ENCODE measurements at places on chromosomes 5 and 9.
A peak's percentile ranks its signal among the peaks of the same experiment; 100 is the strongest.

DNA sequence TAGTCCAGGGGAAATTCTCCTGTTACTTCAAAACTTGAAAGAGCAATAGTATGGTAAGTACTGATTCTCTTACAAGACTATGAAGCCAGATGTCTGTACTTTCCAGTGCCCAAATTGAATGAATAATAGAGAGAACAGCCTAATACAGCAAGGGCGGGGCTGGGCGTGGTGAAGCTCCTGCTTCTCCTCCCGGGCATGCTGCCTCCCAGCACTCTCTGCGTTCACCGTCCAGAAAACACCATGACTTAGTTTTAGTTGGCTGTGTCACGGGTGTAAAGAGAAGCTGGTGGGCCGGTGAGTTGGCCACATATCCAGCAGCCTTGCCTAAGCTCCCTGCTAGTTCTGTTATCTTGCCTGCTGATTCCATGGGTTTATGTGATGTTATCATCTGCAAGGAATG, 40.7 kb upstream of the ADAMTS2 start:
- DNase-seq: peak; percentile 24

DNA sequence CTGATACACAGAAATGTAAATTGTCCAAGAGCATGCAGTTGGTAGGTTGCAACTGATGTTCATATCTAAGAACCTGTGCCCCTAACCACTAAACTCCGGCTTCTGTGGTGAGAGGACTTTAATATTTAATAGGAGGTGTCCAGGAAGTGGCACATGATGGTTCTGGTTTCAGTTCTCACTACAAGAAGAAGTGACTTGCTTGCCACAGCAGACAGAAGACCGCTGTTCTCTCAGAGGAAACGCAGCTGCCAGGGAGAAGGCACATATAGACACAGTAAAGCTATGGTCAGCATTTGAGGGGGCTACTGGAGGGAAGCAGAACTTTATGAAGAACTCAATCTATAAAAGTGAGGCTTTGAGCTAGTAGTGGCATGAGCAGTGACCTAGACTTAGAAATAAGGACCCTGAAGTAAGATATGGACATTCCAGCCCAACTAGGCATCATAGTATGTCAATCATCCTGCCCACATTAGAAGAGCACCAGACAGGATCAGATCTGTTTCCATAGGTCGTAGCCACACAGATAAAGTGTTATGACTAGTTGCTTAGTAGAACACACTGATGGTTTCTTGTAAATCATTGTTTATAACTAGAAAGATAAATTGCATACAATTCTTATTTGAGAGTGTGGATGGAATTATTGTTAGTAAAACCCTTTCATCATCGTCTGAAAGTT, 36.4 kb upstream of the DAB2 start:
- no peak for DNase-seq

DNA sequence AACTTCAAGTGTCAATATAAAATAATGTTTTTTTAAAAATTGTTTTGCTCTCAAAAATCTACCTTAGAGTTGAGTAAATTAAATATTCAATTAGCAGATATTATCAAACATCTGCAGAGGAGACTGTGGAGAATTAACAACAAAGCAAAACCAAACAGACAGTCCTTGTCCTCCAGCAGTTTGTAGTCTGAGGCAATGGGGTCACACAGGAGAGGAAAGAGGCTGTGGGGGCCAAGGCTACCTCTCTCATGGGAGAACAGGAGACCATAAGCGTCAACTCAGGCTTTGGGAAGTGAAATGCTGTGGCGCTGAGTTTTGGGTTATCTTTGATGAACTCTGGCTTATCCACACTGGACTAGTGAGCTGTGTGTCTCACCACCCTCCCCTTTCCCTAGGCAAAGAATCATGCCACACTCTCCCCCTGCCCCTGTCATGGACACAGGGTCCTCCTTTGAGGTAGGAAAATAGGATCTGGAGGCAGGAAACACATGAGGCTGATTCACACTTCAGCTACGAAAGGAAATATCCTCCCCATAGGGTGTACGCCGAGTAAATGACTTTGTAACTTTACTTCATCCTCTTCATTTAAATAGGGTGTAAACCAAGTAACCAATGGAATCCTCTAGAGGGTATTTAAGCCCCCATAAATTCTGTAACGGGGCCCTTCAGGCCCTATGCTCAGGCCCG, 152.7 kb downstream of the FSTL4 start:
- DNase-seq: no peak

- no peak for DNase-seq
These were observed 119.5 kb downstream of the BAAT start for GRCh38 chr9:101265261-101265660.

- no peak for DNase-seq
These were observed 11.6 kb downstream of the SKIC3 start for GRCh38 chr5:95543017-95543705.

DNA sequence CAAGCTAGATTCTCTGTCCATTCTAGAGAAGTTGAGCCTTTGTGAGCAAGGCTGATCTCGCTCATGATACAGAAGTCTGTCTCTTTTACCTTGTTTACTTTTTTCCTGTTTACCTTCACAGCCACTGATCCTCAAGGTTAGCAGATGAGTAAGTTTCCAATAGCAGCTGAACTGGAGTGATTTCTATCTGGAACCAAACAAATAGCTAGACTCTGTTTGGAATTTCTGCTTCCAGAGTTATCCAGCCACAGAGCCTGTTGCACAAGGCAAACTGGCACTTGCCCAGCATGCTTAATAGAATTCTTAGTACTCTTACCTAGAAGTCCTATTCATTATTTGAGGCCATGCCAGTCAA, 12.8 kb upstream of the PANK3 start:
- peak; percentile 14 for DNase-seq

- peak; percentile 61 for DNase-seq
These were observed 388 bp downstream of the ANKS6 start for GRCh38 chr9:98795970-98796363.

DNA sequence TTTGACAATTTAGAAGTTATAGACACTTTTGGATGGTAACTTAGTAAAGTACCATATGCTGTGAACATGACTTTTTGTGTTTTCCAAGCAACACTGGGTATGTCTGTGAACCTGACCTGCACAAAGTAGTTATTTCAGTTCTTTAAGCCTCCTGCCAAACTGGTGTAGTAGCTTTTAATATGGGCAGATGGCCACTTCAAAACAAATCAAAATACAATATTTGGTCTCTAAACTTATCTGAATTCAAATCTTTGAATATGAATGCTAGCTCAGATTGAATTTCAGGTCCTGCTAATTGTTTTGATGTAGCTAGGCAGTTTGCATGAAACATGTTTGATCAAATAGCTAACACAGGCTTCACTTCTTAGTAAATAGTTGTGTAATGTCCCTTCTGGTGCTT, 1176.7 kb upstream of the CDH9 start:
- no peak for DNase-seq

DNA sequence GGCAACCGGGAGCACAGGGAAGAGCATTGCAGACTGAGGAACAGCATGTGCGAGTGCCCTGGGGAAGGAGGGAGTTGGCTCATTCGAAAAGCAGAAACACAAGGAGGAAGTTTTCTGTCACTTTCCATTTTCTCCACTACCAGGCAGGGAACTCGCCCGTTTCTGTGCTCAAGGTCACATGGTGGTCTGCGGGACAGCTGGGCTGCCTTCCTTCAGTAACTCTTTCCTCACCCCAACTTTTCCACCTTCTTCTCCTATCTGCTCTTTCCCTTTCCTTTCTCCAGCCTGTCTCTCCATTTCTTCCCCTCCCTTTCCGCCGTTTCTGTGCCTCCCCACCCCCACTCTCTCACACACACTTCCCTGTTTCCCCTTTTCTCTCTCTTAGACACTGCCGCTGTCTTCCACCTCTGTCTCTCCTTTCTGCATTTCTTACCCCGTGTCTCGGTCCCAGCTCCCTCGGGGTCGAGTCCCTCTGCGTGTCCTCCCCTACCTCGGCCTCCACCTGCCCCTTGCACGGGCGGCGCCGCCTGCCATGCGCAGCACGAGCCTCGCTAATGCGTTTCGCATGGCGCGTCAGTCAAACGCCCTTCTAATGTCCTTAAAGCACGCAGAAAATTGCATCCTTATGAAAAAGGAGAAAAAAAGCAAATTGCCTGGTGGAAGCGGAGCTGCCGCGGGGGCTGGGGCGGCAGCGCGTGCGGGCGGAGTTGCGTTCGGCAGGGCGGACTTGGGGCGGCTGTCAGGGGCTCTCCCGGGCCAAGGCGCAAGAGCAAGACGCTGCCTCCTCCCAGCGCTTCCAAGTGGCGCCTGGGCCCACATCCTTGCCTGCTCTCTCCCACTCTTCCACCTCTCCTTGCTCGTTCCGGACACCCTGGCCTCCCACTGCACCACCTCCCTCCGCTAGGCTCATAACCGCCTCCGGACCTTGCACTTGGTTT, 9.5 kb downstream of the BARX1 start:
- DNase-seq: no peak

GRCh38 chr5:44294516-44294915, 94.7 kb downstream of the FGF10 start:
- DNase-seq: no peak

- no peak for DNase-seq
These were observed 2.7 kb downstream of the TNFAIP8 start for GRCh38 chr5:119358530-119358900.

DNA sequence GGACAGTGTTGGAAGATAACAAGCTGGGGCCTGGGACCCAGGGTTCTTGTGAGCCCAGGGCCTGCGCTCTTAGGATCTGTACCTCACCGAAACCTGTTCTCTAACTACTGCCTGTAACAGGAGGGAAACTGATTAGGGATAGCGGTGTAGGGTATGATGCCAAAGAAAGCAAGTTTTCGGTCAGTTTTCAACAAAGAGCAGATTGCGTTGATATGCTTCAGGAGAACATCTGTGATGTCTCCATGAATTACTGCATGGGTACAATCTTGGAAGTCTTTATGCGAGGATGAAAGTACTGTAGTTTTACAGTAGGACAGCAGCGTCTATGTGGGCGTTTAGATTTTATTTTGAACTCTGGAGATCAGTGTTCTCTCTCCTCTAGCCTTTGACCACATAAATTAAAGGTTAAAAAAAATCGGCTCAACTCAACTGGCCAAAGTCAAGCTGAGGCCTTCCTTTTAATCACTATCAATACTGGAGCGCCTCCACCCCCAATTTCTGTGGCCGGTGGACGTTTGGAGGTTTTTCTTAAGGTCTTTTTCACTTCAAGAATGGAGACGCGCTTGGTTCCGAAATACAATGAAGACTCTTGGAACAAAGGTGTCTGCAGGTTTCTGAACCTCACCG, 3.0 kb downstream of the NFIL3 start:
- DNase-seq: no peak

- peak; percentile 63 for DNase-seq
These were observed 16.0 kb downstream of the SLC22A5 start for GRCh38 chr5:132385326-132386105.

- no peak for DNase-seq
These were observed 15.5 kb upstream of the MGAT1 start for GRCh38 chr5:180817893-180818674.

DNA sequence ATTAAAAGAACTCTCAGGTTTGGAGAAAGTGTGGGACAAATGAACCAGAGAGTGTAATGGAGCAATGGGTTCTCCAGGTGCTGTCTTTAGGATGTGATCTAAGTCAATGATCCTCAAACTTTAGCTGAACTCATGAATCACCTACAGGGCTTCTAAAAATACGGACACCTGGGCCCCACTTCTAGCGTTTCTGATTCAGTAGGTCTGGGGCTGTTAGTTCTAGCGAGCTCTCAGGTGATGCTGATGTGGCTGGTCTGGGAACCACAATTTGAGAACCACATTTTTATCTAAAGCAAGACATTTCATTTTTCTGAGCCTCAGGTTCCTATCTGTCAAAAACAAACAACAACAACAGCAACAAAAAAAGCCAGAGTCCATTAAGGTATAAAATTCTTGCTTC, 35.1 kb upstream of the PCA3 start:
- no peak for DNase-seq

GRCh38 chr5:153081385-153081784, 409.1 kb upstream of the GRIA1 start:
- DNase-seq: no peak

DNA sequence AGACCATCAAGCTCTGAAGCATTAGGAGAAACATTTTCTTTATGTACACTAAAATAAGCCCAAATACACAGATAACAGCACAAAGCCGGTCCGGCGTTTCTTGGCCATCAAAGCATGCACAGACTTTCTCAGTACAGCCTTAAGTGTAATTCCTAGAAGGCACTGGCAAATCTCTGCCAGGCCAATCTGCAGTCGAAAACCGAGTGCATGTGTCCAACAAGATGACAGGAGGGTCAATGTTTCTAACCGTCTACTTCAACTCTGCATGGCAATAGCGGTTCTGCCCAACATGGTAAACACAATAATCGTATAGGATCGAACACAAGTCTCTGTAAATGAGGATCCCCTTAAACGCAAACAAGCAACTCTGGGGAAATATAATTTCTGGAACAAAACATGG, 1.1 kb downstream of the ARL15 start:
- DNase-seq: no peak

DNA sequence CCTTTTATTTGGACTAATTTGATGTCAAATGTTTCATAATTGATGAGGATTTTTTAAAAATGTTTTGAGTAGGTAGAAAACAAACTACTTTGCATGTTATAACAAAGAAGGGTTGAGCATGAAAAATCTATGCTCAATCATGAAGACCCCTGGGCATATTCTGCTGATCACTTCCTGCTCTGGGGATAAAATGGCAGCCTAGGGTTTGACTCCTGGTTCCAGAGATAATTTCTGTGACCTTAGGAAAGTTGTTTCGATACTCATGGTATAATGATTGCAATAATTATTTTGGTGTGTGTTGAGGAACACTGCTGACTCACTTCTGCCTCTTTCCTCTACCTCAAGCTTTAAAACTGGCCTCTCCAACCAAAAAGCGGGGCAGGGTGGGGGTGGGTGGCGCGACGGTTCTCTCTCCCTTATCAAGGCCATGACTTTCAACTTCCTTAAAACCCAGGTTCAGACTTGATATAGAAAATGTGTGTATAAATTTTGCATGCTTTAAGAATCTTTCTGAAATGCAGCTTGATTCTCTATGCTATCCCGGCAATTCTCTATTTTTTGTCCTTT, 6.0 kb upstream of the PIP5K1B start:
- DNase-seq: no peak

GRCh38 chr9:93194641-93195040, 10.7 kb downstream of the WNK2 start:
- no peak for DNase-seq

GRCh38 chr5:138226910-138227309, 13.8 kb upstream of the CDC23 start:
- no peak for DNase-seq

DNA sequence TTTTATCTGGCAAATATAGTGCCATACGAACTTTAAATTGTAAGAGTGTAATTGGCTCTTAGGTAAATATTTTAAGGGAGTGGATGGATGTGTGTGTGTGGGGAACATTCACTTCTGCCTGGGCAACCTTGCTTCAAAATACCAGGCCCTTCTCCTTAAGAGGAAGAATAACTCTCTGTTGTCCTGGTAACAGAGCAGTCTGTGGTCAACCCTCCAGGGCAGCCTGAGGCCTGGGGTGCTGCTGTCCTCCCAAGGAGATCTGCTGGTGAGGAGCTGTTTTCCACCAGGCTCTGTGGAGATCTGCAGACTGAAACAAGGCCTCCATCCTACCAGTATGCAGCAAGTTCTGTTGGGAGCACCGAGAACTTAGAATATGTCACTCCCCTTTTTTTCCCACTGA, 325.2 kb downstream of the PSAT1 start:
- DNase-seq: peak; percentile 65
